ENCODE measurements at places on chromosomes 4 and X.

DNA sequence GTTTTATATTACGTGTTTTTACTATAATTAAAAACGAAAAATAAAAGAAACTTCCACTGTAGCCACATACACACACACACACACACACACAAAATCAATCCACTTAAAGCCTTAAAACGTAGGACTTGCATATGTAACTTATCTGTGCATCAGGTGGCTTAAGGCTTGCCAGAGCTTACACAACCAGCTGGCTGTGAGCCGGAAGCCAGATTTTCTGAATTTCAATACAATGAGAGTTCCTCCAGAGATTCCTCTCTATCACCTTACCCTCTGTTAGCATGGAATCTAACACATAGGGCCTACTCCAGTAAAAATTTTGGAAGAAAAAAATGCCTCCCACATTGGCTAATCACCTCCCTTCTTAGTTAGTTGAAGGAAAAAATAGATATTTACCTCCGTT, 27.9 kb upstream of the SLITRK4 start:
- DNase-seq = no peak

DNA sequence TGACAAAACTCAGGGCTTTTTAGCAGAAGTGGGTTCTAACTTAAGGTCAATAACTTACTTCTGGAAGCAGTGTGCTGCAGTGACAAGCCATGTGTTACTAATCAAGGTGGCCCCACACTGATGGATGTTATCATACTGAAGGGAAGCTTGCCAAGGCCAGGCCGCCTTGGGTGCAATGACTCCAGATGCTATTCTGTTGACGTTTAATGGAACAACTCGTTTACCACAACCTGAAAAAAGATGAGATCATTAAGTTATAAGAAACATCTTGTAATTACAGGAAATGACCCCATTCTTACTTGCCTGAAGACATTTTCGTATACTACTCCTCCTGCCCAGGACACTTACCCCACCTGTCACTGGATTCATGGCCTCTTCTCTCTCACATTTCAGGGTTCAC, 38.9 kb upstream of the TMPRSS11D start:
- DNase-seq = no peak

DNA sequence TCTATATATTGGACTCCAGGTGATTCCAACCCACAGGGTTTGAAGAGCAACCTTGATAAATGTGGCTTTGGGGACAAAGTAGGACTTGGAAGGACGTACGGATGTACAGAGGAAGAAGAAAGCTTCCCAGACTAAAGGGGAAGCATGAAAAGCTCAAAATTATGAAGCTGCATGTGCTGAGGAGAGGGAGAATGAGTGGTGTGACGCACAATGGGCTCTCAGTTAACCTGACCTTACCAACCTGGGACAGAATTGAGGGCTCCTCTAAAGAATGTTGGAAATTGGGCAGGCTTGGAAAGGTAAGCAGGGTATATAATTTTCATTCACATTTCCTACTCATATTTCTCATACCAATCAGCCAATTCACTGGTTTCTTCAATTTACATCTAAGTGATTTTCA, 10.5 kb upstream of the TIGD2 start:
- DNase-seq = no peak

DNA sequence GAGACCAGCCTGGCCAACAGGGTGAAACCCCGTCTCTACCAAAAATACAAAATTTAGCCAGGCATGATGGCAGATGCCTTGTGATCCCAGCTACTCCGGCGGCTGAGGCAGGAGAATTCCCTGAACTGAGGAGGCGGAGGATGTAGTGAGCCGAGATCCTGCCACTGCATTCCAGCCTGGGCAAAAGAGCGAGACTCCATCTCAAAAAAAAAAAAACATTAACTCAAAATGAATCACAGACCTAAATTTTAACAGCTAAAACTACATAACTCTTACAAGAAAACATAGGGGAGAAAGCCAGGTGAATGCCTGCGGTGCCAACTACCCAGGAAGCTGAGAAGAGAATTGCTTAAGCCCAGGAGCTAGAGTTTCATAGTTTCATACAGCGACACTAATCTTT, 54.8 kb downstream of the TMEM165 start:
- no peak for DNase-seq

DNA sequence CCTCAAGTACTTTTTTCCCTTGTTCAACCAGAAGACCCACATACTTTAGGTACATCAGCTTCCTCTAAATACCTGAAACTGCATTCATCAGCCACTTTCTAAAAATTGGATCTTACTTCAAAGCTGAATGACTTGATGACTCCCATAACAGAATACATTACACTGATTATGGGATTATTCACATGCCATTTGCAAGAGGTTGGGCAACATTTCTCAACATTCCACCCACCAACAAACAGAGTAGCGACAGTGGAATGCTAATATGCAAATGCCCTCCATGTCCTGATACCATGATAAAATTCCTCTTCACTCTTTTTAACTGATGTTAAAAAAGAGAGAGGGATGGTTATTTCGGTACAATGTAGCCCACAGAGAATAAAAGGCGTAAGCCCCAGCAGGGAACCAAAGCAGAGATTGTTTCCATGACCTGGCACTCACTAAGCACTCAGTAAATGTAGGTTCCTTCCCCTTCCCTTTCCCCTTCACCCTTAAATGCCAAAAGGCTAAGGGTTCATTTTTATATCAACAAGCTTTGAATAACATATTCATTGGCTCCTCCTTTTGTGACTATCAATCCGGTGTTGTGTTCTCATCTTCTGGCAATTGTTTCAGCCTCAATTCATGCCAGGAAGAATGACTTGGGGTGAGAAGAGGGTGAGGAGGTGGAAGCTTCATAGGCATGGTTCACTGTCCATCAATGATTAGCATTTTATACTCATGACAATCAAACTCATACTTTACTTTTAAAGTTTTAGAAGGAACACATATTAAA, 317.2 kb downstream of the DHX15 start:
- no peak for DNase-seq

GRCh38 chr4:173505924-173506518, 24.0 kb downstream of the HAND2 start:
- no peak for DNase-seq

GRCh38 chr4:110663738-110664444, 41.0 kb upstream of the PITX2 start:
- no peak for DNase-seq

- DNase-seq = no peak
Observed at GRCh38 chrX:56503941-56504673, 59.3 kb upstream of the UBQLN2 start.
